Iris pigment epithelial cell (primary cell): ENCODE measurements at places on chromosomes 12 and 14.

DNA sequence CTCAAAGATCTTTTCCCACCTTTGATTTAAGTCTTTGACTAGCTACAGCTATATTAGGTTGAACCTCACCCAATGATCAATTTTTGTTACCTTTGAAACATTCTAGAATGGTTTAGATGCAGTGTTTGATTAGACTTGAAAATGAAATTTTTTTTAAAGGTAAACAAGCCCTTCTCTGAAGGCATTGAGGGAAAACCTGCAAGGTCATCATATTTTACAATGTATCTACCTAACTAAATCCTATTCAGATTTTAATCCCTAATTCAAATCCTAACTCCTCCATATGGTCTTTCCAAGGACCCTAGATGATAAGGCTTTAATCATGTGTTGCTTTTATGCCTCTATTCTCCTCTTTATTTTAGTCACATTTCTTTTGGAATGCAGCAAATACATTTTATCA lies 95.4 kb downstream of the ALG10B start:
- no peak for DNase-seq

DNA sequence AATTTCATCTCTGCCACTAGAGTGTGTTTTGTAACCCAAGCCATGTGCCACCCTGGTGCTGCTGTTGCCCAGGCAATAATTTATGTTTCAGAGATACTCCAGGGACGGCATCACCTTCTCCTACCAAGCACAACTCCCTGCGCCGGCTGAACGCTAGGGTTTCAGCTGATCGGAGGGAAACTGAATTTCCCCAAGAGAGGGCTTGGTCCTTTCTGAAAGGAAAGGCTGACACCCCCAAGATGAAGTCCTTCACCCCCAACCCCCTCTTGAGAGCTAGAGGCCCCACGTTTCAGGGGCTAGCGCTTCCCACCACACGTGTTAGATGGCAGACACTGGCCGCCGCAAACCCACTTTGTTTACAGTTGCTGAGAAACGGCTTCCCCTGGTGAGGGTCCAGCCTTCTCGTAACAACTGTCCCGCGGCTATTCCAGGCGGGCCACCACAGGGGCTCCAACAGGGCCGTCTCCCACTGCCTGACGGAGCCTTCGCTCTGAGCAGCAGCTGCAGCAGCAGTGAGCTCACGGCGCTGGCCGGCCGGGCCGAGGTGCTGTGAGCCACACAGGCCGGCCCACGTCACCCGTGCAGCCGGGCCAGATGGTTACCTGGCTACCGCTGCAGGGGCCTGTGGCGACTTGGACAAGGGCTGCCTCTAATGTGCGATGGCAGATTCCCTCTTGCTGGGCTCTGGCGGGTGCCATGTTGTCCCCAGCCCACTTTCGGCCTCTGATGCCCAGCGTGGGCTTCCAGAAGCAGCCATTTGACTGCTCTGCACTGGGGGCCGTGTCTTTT lies 66.4 kb downstream of the TESC start:
- DNase-seq, result peak; percentile 33

DNA sequence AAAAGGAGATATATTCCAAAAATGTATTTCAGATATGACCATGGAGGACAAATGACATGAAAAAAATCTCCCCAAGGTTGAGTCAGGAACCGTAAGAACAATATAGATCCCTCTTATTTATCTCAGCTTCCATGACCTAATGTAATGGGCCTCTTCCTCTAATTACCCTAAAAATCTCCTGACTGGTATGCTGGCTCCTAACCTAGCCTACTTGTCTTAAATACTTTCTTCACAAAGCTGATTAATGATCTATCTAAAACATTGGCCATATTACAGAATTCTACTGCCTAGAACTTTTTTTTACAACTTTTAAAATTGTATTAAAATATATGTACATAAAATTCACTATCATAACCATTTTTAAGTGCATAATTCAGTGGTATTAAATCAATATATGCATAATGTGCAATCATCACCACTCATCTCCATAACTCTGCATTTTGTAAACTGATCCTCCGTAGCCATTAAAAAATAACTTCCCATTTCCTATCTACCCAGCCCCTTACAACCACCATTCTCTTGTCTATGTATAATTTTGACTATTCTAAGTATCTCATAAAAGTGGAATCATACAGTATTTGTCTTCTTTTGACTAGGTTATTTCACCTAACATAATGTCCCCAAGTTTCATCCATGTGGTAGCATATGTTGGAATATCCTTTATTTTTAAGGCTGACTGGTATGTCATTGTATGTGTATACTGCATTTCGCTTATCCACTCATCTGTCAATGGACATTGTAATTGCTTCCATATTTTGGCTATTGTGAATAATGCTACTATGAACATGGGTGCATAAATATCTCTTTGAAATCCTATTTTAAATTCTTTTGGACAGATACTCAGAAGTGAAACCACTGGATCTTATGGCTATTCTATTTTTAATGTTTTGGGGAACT lies 464.6 kb downstream of the ADAMTS20 start:
- no peak for DNase-seq

- no peak for DNase-seq
Measured at GRCh38 chr12:77406219-77406905, 341.0 kb upstream of the E2F7 start.

DNA sequence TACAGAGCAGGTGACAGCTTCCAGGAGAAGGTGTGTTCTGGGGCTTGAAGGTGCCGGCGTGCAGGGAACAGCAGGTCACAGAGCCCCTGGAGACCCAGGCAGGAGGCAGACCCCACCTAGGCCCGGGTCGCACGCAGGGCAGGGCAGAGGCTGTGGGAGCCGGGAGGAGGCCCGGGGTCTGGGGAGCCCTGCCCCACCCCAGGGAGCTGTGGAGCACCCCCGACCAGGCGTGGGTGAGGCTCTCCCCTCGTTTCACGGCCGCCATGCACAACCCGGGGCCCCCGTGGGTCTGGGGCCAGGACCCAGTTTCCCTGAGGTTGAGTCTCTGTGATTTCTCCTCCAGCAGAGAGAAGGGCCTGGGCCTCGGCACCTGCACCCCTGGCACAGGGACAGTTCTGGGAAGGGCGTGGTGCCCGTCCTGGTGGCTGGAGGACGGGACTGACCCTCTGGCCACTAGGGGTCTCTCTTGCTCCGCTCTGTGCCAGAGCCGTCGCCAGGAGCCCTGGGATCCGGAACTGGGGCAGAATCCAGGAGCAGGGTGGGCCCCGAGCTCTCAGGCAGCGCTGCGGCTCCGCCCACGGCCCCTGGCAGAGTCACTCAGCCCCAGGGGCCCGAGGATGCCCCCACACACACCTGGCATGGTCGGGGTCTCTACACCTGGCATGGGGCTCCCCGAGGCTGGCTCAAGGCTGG lies 75.2 kb upstream of the FBRSL1 start:
- peak; percentile 54 for DNase-seq

GRCh38 chr12:106914796-106915634 lies 40.7 kb upstream of the TMEM263 start:
- no peak for DNase-seq

GRCh38 chr12:482061-482460 lies 22.3 kb downstream of the B4GALNT3 start:
- no peak for DNase-seq

GRCh38 chr14:60195179-60195810 lies 30.1 kb upstream of the DHRS7 start:
- no peak for DNase-seq

- DNase-seq, result peak; percentile 22
Measured at GRCh38 chr12:50123203-50123602, 11.2 kb downstream of the COX14 start.

DNA sequence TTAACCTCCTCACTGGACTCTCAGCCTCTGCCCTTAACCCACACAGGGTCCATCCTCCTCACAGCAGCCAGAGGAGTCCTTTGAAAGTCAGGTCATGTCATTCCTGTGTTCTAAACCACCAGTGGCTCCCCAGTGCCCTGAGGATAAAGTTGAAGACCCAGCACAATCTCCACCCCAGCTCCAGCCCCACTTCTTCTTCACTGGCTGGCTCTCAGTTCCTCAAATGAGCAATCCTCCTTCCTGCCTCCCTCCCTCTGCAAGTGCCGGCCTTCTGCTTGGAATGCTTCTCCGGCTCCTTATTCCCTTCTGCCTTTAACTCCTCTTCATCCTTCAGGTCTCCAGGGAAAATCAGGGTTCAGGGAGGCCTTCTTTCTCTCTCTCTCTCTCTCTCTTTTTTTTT lies 32.0 kb upstream of the SPPL3 start:
- DNase-seq, result no peak

GRCh38 chr12:79549531-79550271 lies 141.1 kb downstream of the PAWR start:
- peak; percentile 77 for DNase-seq

- DNase-seq, result no peak
Measured at GRCh38 chr14:77098529-77099353, 683 bp downstream of the CIPC start.

GRCh38 chr12:15987696-15988095 lies 76.6 kb downstream of the DERA start:
- DNase-seq, result no peak

DNA sequence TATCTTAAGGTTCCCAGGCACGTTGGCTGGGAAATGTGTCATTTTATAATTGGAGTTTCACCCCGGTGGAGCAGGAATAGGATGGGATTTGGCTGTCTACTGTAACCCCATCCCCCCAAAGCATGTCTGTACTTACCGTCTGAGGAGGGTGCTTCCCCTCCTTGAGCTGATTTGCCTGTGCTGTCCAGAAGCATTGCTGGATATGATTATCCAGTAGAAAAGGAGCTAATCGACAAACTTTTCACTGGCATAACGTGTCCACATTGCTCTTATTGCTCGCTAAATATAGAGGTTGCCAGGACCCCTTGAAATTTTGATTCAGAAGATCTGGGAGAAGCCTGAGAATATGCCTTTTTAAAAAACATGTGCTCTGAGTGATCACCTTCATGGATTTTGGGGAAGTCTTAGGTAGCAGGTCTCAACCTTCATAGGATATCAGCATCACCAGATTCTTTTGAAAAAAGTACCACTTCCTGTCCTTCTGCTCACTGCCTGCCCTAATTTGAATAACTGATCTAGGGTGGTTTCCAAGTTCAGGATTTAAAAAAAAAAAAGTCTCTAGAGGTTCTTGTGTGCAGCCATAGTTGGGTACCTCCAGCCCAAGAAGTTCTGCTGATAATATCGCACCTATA lies 80.4 kb upstream of the KCNA1 start:
- DNase-seq, result no peak

DNA sequence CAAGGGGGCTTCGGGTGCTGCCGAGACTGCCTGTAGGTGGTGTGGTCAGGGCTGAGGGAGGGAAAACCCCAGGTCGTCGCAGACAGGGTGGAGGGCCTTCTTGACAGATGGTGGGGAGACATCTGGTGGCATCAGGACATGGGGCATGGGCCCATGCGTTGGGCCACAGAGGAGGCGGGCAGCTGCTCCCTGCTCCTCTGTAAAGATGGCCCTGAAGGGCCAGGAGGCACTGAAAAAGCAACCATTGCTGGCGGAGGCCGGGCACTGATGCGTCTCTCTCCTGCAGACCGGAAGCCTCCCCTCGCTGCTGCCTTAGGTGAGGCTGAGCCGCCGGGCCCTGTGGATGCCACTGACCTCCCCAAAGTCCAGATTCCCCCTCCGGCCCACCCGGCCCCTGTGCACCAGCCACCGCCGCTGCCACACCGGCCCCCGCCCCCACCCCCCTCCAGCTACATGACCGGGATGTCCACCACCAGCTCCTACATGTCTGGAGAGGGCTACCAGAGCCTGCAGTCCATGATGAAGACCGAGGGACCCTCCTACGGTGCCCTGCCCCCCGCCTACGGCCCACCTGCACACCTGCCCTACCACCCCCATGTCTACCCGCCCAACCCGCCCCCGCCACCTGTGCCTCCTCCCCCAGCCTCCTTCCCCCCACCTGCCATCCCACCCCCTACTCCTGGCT lies 28.8 kb downstream of the CCNK start:
- no peak for DNase-seq

DNA sequence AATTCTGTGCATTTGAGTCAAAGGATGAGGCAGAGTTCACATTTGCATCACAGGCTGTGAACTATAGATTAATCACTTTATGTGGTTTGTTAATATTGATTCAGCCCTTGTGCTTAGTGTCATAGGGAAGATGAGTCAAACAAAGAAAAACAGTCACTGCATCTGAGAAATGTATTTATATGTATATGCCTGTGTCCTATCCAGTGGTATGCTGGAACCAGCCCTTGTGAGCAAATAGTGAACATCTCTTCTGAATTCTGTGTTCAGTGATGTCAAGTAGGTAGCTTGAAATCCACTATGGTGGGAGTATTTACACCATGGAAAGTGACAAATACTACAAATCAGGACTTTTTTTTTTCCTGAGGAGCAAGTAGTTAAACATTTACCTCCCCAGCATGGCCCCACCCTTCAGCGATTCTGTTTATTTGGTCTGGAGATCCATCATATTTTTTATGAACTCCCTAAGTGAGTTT lies 128.5 kb downstream of the HMGA2 start:
- peak; percentile 45 for DNase-seq

- DNase-seq, result no peak
Measured at GRCh38 chr14:40058901-40059897, 627.0 kb upstream of the FBXO33 start.

DNA sequence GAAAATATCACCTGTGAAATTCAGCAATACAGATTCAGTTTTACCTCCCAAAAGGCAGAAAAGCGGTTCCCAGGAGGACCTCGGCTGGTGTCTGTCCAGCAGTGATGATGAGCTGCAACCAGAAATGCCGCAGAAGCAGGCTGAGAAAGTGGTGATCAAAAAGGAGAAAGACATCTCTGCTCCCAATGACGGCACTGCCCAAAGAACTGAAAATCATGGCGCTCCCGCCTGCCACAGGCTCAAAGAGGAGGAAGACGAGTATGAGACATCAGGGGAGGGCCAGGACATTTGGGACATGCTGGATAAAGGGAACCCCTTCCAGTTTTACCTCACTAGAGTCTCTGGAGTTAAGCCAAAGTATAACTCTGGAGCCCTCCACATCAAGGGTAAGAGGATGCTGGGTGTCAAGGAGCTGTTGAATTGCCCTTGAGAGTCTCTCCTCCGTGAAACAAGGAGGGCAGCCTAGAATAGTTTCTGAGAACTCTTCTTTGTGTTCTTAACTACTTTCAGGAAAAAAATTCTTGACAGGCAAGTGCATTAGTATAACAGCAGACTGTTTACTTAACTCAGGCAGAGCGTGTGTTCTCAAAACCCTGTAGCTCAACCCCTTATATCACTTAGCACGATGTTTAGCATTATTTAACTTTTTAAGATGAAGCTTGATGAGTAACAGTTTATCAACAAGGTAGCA lies 7.7 kb downstream of the TDP1 start:
- DNase-seq, result no peak

DNA sequence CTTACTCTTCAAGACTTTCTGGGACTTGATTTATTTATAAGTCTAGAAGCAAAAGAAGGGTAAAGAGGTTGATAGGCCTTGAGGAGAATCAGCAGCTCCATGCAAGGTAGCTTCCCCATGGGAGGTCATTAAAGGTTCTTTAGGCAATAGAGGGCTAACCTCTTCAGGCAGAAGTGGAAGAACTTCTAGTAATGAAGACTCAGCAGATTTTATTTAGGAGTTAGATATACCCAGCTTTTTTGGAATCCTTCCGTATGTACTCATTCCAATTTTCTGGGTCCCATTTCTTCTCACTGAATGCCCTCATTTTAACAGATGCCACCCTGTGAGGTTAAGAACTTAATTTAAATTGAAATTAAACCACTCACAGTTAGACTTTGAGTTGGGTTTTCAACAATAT lies 565.6 kb downstream of the LRFN5 start:
- no peak for DNase-seq

GRCh38 chr12:42129595-42130204 lies 15.0 kb downstream of the GXYLT1 start:
- DNase-seq, result peak; percentile 78
